ENCODE measurements at places on chromosomes 6 and 20.

DNA sequence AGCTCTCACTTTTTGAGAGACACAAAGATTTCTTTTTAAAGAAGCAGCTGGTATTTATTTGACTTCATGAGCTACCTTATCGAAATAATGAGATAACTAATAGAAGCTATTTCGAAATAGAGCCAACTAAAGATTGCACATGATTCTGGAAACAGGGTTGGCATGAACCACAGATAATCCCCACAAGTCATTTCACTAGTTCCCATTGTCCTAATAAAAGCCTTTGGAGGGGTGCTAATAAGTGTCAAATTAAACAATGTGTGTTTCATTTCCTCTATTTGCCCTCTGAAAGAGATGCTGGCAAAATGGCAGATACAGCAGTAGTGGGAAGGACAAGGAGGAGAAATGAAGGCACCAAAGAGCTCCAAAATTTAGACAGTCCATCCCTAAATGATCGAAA lies 78.6 kb upstream of the RIPOR2 start:
- no peak for DNase-seq

- DNase-seq: no peak
Measured at GRCh38 chr20:51034476-51034875, 11.6 kb upstream of the KCNG1 start.

GRCh38 chr20:17442588-17442987 lies 88.6 kb downstream of the BFSP1 start:
- no peak for DNase-seq

DNA sequence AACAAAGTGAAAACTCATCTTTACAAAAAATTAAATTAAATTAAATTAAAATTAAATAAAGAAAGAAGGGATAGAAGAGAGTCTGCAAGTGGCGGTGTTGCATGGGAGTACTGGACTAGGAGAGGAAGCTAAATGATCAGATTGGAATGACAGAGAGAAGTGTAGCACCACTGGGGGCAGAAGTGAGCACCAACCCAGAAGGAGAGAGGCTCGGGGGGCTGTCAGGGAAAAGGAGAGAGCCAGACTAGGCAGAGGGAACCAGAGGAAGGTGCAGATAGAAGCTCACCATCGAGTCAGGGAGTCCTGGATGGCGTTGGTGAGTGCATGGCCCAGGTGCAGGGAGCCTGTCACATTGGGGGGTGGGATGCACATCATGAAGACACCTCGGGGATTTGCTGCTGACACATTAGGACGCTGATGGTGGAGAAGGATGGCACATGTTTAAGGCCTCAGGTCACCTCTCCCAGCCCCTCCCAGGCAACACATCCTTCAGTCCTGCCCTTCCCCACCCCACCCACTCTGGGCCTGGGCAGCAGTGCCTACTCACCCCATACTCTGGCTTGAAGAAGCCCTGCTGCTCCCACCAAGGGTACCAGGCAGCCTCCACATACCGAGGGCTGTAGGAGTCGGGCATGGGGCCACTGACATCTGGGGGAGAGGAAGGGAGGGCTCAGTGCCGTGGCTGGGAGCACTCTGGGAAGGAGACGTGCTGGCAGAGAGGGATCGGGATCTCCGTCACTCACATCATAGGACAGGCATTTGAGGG lies 4.0 kb downstream of the VARS1 start:
- no peak for DNase-seq

- DNase-seq: no peak
Measured at GRCh38 chr6:91088515-91088914, 501.6 kb upstream of the MAP3K7 start.

- no peak for DNase-seq
Measured at GRCh38 chr6:11437824-11438459, 99.6 kb upstream of the TMEM170B start.

- DNase-seq: no peak
Measured at GRCh38 chr6:2179950-2180349, 65.5 kb downstream of the GMDS start.

- no peak for DNase-seq
Measured at GRCh38 chr20:46341074-46342009, 33.0 kb upstream of the CDH22 start.

- DNase-seq: no peak
Measured at GRCh38 chr6:68059261-68059660, 575.8 kb upstream of the ADGRB3 start.
